Mesothelial cell of epicardium (in vitro differentiated cells): ENCODE measurements at places on chromosomes 16 and 17.

DNA sequence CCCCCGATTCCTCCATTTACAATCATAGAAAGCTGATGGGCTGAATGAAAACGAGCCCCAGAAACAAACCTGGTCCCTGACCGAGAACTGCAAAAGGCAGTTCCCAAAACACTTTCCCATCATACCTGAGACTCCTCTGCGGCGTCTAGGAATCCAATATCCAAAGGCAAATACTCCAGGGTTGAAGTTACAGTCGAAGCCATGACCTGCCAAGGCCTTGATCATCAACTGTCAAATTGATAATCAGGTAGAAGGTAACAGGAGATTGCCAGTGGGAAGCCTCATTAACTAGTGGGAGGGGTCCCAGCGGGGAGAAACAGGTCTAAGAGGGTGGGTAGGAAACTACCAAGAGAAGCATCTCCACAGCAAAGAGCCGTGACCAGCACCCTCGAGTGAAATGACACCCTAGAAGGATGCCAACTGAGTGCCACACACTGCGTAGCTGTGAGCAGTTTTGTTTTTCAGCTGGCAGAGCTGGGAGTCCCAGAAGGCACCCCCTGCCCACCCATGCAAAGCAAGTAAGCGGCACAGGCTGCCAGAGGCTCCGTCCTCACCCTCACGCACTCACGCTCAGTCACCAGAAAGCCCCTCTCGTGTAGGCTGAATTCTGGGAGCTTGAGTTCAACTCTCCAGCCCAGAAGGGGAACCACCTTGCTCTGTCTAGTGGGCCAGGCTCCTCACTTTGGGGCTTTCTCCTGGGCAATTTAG, 146.1 kb downstream of the GAS7 start:
- DNase-seq, result no peak

DNA sequence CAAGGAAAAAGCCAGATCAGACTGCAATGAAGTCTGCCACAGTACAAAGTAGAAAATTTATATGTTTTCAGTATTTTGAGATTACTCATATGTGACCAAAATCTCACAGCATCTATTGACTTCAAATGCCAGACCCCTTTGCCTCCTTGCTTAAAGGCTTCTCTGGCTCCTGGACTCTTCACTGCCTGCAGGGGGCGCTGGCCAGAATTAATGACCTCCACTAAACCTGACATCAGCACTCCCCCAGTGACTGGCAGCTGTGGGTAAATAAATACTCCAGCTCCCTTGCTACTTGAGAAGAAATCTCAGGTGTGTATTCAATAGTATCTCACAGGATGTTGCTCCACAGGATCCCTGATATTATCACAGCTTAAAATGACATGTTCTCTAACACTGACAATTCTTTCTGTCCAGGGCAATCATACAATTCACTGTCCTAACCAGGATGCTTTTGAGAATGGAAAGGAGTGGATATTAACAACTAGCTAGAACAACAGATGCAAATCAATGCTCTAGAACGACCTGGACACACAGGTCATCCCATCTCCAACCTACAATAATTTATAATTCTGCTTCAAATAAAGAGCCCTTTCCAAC, 4.0 kb downstream of the BECN1 start:
- DNase-seq, result no peak

DNA sequence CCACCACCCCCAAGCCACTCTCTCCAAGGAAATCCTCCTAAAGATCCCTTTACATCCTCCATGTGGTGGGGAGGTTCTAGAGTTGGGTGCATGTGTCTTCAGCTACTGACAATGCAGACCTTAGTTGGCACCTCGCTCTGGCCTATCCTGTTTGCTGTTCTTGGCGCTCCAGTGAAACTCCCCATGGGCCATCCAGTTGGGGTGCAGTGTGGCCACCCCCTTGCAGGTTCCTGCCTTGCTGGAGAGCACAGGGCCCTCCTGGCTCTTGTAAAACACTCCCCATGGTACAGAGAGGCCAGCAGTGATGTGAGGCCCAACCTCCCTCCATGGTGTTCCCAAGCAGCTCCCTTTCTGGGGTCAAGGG, 22.7 kb upstream of the STH start:
- no peak for DNase-seq

GRCh38 chr17:72984926-72985325, 107.6 kb downstream of the SLC39A11 start:
- DNase-seq, result no peak

DNA sequence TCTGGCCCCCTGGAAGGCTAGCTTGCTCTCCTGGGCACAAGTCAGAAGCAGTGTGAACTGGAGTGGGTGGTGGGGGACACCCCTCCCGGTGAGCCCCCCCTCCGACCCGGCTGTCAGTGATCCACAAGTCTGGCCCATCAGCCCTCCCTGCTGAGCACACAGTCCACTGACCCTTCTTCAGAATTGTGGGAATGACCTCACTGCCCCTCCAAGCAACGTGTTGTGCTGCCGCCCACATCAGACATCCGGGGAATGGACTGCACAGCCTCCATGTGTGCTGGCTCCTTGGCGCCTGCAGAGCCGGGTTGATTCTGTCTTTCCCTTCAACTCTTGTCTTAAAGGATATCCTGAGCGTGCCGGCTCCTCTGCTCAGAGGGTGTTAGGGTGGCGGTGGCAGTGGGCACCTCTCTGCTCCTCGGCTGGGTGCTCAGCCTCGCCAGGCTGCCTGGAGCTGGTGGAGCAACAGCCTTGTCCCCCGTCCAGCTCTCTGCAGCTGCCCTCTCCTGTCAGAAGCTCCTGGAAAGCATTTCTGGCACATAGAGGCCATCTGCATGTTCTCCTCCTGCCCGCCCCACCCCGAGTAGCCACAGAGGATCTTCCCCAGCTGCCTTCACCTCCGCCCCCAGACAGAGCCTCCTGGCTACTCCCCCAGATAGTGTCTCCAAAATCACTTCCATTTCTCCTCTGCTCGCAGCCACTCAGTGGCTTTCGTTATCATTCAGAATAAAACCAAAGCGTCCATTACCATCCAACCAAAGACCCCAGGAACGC, 19.8 kb downstream of the NPTX1 start:
- DNase-seq, result no peak
